Kasumi-1 (cell line): ENCODE measurements at places on chromosomes 11 and 22.

- DNase-seq = no peak
Observed at GRCh38 chr11:34284156-34284555, 73.7 kb downstream of the ABTB2 start.

- DNase-seq = no peak
Observed at GRCh38 chr11:83455356-83455755, 169.2 kb upstream of the CCDC90B start.

DNA sequence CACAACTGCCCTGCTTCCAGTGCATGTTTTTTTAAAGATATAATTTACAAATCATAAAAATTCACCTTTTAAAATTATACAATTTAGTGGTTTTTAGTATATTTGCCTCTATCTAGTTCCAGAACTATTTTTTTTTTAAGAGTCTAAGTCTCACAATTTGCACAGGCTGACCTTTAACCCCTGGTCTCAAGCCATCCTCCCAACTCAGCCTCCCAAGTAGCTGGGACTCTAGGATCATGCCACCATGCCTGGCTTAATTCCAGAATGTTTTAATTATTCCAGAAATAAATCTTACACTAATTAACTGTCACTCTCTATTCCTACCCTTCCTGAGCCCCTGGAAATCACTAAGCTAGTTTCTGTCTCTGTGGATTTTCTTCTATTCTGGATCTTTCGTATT, 1.4 kb upstream of the ARCN1 start:
- no peak for DNase-seq

GRCh38 chr11:66580803-66581202, 12.1 kb downstream of the CCDC87 start:
- no peak for DNase-seq

DNA sequence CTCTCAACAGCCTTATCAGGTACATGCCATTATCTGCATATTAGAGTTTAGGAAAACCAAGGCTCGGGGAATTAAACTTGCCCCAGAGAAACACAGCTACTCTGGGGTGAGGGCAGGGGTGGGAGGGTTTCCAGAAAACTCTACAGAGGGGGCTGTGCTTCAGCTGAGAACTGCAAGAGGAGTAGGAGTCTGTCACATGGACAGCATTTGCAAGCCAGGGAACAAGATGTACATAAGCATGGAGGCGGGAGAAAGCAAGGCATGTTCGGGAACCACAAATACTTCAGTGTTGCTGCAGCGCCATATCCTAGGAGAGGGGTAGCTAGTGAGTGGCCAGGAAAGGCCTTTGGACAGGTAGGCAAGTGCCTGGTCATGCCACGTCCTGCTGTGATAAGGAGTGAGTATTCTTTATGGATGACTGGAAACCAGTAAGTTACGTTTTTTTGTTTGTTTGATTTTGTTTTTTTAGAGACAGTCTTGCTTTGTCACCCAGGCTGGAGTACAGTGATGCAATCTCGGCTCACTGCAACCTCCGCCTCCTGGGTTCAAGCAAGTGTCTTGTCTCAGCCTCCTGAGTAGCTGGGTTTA, 57.2 kb downstream of the GRAMD1B start:
- DNase-seq = no peak

DNA sequence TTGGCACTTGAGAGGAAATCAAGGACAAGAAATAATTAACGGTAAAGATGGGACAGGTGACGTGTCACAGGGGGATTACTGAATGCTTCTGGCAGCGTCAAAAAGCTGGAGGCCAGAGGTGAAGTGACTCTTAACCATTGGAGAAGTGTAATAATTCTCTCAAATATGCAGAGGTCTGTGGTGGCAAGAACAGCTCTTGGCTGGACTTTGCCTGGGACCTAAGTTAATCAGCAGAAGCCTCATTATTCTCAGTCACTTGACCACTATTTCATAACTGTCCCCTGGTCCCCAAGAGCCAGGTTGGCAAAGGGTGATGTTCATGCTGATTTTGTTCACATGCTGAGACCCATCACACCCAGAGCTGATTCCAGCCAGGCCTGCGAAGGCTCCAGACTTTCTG, 72.9 kb downstream of the TIMP3 start:
- DNase-seq = no peak

DNA sequence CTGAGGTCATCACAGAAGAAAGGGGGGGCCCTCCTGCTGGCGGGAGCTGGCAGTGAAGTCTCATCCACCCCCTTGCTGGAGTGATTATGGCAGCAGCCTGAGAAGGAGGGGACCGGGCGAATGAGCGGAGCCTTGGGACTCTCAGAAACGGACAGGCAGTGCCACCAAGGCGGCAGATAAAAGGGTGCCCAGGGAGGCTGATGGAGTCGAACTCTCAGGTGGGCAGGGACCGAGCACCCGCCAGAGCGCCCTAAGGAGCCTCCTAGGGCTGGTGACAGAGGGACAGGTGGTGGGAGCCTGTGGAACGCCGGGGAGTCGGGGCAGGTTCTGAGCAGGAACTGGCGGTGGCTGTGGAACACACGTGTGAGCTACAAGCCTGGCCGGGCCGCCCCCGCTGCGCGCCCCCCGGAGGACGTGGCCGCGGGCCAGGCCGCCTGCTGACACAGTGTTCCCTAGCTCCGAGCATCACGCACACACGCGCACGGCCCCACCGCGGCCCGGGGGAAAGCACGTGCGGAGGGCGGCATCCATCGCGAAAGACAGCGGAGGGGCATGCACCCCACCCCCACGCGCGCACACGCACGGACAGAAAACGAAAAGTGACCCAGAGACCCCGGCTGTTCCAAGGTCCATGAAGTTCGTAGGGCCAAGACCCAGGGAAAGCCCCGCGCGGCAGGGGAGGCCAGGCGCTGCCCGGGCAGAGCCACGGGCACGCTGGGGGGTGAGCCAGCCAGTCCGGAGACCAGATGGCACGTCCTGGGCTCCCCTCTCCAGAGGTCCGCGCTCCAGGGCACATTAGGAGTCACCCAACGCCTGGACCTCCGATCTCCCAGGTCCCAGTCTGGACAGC, 1.0 kb downstream of the VWCE start:
- DNase-seq = peak; percentile 67

DNA sequence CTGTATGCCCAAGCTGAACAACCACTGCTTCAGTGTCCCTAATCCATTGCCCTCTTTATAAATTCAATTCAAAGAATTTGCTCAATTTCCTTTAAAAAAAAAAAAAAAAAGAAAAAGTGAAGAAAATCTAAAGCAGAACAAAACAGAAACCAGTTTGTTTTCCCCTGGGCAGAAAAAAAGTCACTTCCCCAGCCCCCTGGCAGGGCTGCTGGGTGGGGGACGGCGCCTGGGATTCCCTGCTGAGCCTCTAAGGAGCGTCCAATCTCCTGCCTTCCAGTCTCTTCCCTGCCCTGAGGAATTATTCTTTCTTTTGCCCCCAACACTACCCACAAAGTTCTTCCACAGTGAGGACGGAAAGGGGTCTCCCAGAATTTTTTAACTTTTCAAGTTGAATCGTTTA, 23.9 kb downstream of the DKK3 start:
- no peak for DNase-seq
